CD8-positive, alpha-beta memory T cell (primary cell): ENCODE measurements at places on chromosomes 4 and X. TPM values are rescaled to one million over a fixed set of nuclear protein-coding genes. Genes with fewer than 3 reads are reported as not detected.

DNA sequence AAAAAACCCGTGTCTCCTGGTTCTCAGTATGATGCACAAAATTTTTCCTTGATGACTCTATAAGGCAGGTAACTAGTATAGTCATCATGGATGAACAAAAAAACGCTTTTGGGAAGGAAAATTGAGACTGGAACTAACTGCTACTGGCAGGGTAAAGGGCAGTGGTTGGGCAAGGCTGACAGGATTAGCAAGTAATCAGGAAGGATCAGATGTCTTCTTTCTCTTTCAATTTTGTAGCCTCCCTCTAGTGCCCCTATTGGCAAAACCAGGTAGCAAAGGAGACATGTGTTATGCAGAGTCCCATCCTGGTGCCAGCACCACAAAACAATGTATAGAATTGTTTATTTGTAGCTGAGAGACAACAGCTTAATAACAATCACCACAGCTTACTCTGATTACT lies 12.8 kb upstream of the SLITRK4 start:
- DNase-seq, result no peak

GRCh38 chrX:110836982-110837381 lies 41.4 kb upstream of the CHRDL1 start:
- no peak for DNase-seq

DNA sequence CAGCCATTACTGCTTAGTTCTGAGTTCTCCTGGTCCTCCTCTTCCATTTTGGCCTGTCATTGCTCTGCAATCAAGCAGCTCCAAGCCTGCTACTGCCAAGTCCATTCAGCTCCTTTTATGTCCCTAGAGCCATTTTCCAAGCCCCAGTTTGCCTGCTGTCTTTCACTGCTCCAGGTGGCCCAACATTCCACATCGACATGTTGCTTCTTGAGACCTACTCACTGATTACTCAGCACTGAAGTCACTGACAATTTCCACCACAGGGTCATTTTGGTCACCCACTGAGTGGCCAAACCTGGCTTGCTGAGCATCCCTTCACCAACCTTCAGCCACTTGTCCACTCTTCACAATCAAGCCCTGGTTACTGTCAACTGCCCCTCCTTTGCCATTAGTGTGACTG lies 27.2 kb downstream of the LRIT3 start:
- DNase-seq, result no peak

Gene JADE3
- total RNA-seq, result 1.6 TPM

Gene TDO2
- total RNA-seq, result not detected

Gene NUP62CL
- total RNA-seq, result 2.6 TPM
